ENCODE measurements at places on chromosomes 13 and 19. TPM values are rescaled to one million over a fixed set of nuclear protein-coding genes. Genes with fewer than 3 reads are reported as not detected.

- no peak for DNase-seq
Measured at GRCh38 chr19:29840066-29840950, 28.5 kb downstream of the CCNE1 start.

- DNase-seq = no peak
Measured at GRCh38 chr19:33727331-33727998, 69.2 kb upstream of the KCTD15 start.

GRCh38 chr13:111856571-111856970 is 210.4 kb upstream of the SOX1 start:
- no peak for DNase-seq

The CRX gene
- total RNA-seq = not detected

The DHRS12 gene
- 11.7 TPM for total RNA-seq

The SULT2A1 gene
- total RNA-seq = not detected

GRCh38 chr19:31595521-31595920 is 246.3 kb upstream of the TSHZ3 start:
- DNase-seq = no peak

The KLC3 gene
- not detected for total RNA-seq

DNA sequence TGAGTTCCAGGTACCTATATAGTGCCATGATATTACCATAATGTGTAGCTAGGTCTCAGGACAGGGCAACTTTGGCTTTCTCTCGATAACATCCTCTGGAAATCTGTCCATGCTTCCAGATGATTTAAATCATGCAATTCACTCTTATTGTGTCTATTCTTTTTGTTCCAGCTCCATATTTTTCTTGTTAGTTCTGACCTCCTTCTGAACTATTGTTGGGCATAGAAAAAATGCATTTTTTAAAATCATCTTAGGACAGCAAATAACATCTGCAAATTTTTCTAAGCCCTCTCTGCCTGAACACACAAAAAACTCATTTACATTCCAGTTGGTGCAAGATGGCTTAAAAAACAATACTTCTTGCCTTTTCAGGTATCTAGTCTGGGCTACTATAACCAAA is 1561.0 kb upstream of the MIR17HG start:
- DNase-seq = no peak

DNA sequence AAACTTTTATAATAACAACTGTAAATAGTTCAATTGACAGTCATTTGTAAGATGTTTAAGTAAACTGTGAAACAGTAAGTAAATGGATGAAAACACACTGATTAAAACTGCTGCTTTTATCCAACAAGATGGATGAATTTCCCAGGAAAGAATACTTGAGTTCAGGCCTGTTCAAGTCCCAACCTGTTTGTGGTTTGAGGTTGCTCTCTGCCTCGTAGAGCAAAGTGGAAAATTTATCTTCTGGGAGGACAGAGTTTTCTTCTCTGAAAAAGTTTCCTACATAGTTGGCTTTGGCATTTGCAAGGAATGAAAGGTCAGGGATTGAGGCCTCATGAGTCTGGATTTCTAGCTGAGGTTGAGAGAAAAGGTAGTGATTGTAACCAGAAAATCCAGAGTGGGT is 15.2 kb upstream of the ZNF543 start:
- no peak for DNase-seq

- no peak for DNase-seq
Measured at GRCh38 chr13:21672796-21673538, 2.1 kb downstream of the FGF9 start.

The MYO1F gene
- total RNA-seq = 1,014 TPM

GRCh38 chr13:80047406-80047805 is 293.5 kb downstream of the SPRY2 start:
- no peak for DNase-seq

- peak; percentile 61 for DNase-seq
Measured at GRCh38 chr19:49119411-49120324, at the start of gene PPFIA3. Gene PPFIA3 (plus strand): TSS chr19:49119544. CDS start chr19:49127874, 8,330 bp downstream.

GRCh38 chr19:28224441-28224840 is 988.5 kb downstream of the UQCRFS1 start:
- DNase-seq = no peak

The CKM gene
- not detected for total RNA-seq

DNA sequence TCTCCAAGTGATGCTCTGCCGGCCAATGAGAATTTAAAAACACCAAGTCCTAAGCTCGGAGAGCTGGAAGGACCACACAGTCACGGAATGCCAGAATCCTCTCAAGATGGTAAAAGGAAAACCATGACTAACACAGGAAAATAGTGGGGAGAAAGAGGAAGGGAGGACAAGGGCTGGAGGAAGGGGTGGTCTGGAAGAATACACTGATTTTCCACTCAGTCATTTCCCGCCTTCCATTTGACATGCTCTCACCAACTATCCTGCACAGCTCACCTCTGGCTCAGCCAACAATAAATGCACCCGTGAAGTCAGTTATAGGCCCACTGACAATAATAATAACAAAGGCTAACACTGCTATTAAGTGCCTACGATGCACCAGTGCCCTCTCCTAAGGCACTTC is 31.5 kb downstream of the SLC7A1 start:
- no peak for DNase-seq

DNA sequence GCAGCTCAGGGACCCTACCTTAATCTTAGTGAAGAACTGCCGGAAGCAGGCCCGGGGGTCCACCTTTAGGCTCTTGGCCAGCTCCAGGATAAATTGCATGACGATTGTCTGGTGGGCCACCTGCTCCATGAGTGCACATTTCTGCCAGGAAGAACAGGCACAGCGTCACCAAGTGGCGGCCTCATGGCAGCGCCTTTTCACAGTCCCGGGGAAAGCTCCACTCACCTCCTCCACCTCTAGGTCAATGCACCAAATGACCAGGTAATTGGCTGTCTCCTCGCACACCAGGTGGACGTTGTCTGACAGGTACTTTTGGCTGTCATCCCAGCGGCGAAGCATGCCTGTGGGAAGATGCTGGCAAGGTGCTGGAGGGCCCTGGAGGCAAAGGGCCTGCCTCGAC is 8.3 kb downstream of the CDC37 start:
- no peak for DNase-seq

- DNase-seq = no peak
Measured at GRCh38 chr19:1746401-1747284, 6.7 kb upstream of the ONECUT3 start.

The VSTM1 gene
- 2.7 TPM for total RNA-seq

The SMIM44 gene
- not detected for total RNA-seq

DNA sequence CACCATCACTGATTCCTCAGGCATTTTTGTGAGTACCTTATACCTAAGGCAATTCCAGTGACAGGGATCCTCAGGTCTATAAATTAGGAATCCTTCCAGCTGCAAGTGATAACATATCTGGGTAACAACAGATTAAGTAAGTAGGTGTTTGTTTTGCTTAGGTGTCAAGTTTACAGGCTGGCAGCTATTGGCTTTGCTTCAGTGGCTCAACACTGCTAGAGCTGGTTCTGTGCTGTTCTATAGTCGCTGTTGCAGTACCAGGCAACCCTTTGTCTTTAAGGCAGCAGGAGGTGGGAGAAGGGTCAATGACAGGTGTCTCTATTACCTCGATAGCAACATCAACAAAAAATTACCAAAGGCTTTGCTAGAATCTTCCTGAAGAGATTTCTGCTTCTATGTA is 27.0 kb downstream of the SLC10A2 start:
- DNase-seq = no peak

The ADAMTSL5 gene
- 0.70 TPM for total RNA-seq

DNA sequence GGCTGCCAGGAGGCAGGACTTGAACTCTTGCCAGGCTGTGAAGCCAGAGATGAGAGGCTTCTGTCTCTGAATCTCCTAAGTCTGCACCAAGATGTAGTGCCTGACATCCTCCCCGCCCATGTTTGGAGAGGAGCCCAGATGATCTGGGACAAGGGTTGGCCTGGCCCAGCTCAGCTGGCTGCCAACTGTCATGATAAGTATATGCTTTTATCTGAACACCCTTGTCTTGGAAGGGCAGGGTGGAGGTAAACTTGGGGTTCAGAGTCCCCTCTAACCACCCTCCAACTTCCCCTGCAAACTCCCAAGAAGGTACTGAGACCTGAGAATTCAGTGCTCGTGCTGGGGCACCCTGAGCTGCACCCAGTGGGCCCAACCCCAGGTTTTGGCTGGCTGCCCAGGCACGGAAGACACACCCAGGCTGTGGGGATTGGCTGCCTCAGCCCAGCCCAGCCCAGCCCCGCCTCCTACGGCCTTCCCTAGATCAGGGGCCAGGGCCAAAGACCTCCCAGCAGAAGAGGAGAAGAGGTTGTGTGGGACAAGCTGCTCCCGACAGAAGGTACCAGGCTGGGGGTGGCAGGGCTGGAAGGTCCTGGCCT is at the start of gene CYP4F12:
CYP4F12 (plus strand) TSS at position 508 of the 596 bp plus-strand sequence. CDS start 443 bp downstream, outside the sequence.
- DNase-seq = no peak

Measured in natural killer cell (primary cell).